ENCODE measurements at places on chromosomes 3 and 15.

- no peak for DNase-seq
Measured at GRCh38 chr3:187406927-187407326, 38.7 kb downstream of the RTP4 start.

- DNase-seq, result no peak
Measured at GRCh38 chr15:60718661-60719069, 239.7 kb upstream of the ICE2 start.

DNA sequence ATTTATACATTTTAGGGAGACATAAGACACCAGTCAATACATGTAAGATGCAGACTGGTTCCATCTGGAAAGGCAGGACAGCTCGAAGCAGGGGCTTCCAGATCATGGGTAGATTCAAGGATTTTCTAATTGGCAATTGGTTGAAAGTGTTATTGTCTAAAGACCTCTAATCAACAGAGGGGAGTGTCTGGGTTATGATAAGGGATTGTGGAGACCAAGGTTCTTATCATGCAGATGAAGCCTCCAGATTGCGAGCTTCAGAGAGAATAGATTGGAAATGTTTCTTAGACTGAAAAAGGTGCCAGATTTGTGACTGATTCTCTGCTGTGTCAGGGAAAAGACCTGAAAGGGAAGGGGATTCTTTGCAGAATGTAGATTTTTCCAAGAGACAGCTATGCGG, 15.1 kb downstream of the TM2D3 start:
- no peak for DNase-seq

DNA sequence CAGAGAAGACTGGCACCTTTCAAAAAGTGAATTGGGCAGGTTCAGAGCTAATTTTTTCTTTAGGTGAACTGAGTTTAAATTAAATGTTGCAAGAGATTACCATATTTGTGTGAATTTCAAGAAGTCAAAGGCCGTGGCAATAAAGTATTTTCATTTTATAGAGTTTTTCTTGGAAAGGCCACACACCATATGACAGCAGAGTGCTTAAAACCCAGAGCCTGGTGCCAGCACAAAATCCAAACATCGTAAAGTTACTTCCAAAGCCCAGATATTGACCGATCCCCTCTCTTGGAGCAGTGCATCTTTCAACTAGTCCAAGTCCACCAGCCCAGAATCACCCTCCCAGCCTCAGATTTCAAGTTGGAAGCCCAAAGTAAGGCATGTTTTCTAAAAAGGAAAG, 164.5 kb downstream of the VGLL4 start:
- DNase-seq, result no peak

- no peak for DNase-seq
Measured at GRCh38 chr15:32663671-32664070, 22.2 kb downstream of the SCG5 start.

GRCh38 chr15:75531041-75531450, 48.1 kb downstream of the PTPN9 start:
- no peak for DNase-seq

DNA sequence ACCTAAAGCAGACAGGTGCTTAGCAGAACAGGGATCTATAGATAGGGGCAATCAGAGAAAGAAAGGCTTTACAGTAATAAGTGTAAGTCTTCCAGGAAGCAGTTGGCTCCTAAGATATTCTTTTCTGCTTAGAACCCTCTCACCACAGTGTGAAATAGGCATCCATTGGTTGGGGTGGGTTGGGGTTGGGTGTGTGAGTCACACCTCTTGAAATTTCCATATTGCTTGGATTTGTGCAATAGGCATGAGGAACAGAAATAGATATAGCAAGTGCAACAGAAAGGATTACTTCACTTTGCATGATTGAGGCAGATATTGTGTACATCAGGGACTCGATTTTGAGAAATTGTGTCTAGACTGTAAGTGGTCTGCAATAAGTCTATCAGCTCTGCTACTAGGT, 200.1 kb upstream of the GAP43 start:
- DNase-seq, result no peak

DNA sequence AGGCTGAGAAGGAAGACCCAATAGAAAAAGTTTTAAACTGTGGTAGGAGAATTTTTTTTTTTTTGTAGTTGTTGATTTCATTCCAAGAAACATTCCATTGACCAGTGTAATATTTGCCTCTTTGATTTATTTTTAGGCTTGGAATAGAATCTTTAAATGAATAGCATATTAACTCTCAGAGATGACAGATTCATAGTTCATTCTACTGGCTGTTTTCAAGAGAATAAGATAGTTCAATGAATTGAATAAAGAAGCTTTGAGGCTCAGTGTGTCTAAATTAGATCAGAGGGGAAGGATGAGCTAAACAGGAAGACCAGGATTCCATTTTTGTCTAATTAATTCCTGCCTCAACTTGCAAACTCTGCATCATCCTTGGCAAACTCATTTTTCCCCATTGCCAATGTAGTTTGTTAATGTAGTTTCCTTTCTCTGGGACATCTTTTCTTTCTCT, 98.4 kb downstream of the NAALADL2 start:
- no peak for DNase-seq

GRCh38 chr3:52843108-52843865, 8.5 kb upstream of the MUSTN1 start:
- no peak for DNase-seq

GRCh38 chr3:126156468-126156867, 23.9 kb downstream of the ALDH1L1 start:
- DNase-seq, result no peak

DNA sequence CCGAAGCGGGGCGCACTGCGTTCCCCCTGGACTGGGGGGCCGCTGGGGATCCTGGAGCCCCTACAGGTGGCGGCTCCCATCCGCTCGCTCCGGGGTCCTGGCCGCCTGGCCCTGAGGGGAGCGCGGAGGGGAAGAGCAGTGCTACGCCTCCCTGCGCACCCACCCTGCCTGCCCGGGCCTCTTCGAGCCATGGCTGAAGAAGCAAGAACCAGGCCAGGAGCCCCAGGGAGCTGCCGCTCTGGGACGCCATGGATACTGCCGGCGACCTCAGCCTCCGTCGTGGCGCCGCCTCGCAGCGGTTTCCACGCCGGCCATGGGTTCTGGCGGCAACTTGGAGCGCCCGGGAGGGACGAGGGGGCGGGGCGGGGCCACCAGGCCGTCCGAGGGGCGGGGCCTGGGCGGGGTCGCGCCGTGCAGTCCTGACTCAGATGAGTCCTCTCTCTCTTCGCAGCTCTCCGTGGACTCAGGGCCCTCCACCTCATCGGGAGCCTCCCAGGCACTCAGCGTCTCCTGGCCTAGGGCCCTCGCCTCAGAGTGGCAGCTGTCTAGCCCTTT, 50.9 kb downstream of the MYL3 start:
- DNase-seq, result peak; percentile 69

DNA sequence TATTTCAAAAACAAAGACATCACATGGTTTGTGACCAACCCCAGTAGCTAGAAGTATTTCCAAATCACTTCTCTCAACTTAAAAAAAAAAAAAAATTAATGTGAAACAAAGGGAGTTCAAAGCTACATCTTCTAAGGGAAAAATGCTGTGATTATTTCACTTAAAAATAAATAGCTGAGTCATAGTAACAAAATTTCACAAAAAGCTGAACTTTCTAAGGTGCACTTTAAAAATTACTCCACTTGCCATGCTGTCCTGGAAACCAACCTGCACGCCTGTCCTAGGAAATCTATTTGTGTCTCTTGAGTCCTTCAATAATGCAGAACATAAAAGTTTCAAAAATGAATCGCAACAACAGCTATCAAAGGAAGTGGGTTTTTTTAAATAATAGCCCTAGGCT, 1.8 kb downstream of the ACAP2 start:
- no peak for DNase-seq

- DNase-seq, result peak; percentile 88
Measured at GRCh38 chr3:13110678-13111116, 37.5 kb upstream of the IQSEC1 start.

DNA sequence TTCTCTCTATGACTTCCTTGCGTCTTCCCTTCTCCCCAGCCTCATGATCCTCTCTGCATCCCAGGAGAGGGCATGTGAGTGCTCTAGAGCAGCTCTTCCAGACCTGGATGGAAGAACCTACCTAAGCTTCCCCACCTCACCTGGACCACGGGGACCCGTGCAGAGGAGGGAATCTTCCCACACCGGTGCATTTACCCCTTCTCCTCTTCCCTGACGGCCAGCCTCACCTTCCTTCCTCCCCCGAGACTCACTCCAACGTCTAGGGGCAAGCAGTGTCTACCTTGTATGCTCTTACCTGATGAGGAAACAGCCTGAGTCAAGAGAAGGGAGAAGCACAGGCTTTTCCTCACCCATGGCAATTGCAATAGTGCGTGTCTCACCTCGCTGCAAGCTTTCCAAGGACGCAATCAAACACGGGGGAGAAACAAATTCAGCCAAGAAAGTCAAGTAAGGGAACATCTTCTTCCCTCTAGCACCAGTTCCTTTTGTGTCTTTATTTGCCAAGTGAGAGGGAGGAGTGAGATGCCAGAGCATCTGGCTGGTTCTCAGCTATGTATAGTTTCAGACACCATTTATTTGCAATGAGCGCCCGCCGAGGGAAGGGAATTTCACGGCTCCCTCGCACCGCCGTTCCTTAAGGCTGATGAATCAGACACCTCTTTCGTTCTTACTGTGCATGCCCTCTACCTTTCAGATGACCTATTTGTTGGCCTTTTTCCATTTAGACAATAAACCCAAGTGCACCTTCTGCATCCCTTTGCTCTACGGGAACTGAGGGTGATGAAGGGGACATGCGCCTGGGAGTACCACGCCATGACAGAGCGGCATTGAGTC, 1.8 kb upstream of the CCR9 start:
- DNase-seq, result no peak

DNA sequence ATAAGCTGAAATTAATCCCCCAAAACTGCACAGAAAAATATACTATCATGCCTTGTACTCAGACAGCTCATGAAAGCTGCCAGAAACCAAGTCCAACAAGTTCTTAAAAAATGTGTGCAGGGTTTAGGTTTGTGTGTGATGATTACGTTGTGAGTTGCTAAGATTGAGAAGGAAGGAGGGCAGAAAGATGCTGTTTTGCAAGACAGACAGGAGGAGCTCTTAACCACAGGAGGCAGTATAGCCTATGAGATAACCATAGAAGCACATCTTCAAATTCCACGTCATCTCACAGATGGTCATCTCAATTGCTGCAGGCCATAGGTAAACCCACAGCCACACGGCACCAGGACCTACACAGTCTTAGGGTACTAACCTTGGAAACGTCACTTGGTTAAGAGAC, 191.9 kb downstream of the STT3B start:
- no peak for DNase-seq

DNA sequence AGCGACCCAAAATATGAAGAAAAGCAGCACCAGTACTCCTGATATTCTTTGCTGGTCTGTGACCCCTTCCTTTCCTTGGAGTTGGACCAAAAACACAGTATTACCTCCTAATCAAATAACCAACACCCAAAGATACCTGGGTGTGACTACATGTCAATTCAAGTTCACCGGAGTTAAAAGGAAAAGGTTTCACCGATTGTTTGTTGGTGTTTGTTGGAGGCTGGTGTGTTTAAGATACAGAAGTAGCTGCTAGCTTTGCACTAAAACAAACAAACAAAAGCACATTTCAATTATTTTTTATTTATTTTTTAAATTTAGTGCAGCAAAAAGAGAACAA, 81.5 kb downstream of the MYO1E start:
- no peak for DNase-seq
